ENCODE measurements at places on chromosomes 12 and 14. TPM values are rescaled to one million over a fixed set of nuclear protein-coding genes. Genes with fewer than 3 reads are reported as not detected.

DNA sequence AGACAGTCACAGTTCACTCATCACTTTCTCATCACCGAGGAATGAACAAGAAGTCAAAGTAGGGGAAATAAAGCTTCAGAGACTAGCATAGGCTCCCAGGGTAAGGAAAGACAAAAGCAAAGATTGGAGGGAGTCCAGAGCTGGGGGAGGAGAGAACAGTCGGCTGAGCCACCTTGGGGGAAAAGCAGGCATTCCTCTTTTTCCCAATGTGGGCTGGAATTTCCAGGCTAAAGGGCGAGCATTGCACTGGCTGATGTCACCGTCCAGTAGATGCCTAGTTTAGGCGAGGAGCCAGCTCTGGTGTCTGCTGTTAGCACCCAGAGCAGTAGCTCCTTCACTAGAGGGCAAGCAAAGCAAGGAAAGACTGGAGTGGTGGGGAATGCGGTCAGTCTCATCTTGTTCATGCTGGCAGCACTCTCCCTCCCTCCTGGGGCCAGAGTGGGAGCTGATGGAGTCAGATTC, 8.5 kb upstream of the KRT75 start:
- DNase-seq: peak; percentile 85

GRCh38 chr14:106459971-106460730, 933.8 kb downstream of the TMEM121 start:
- DNase-seq: no peak

GRCh38 chr12:80087486-80088213, 11.7 kb upstream of the OTOGL start:
- DNase-seq: no peak

DNA sequence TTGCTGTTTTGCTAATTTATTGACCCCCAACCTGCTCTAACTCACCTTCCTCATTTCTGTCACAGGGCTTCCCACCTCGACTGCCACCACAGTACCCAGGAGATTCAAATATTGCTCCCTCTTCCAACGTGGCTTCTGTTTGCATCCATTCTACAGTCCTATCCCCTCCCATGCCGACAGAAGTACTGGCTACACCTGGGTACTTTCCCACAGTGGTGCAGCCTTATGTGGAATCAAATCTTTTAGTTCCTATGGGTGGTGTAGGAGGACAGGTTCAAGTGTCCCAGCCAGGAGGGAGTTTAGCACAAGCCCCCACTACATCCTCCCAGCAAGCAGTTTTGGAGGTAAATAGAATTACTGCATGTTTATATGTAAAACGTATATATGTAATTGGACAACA, 68.8 kb downstream of the RAD52 start:
- DNase-seq: no peak

RNASE3 gene
- not detected for total RNA-seq

GRCh38 chr12:129619271-129619670, 284.6 kb downstream of the TMEM132D start:
- no peak for DNase-seq

DNA sequence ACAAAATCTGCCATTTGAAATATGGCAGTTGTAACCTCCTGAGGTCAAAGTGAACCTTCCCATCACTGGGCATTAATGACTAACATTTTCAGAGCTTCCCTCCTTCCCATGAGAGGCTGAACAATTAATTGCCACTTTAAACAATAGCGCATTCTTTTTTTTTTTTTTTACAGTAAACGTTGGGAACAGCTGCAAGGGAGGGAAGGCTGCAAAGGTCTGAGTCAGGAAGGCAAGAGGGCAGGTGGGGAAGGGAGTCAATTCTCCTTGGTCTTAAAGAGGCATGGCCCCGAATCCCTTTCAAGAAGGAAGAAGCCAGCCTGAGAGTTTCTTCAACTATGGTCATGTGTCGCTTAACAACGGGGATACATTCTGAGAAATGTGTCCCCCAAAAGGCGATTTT, 41.0 kb upstream of the PLEKHG3 start:
- DNase-seq: no peak

PPP1R1A gene
- total RNA-seq: not detected

DNA sequence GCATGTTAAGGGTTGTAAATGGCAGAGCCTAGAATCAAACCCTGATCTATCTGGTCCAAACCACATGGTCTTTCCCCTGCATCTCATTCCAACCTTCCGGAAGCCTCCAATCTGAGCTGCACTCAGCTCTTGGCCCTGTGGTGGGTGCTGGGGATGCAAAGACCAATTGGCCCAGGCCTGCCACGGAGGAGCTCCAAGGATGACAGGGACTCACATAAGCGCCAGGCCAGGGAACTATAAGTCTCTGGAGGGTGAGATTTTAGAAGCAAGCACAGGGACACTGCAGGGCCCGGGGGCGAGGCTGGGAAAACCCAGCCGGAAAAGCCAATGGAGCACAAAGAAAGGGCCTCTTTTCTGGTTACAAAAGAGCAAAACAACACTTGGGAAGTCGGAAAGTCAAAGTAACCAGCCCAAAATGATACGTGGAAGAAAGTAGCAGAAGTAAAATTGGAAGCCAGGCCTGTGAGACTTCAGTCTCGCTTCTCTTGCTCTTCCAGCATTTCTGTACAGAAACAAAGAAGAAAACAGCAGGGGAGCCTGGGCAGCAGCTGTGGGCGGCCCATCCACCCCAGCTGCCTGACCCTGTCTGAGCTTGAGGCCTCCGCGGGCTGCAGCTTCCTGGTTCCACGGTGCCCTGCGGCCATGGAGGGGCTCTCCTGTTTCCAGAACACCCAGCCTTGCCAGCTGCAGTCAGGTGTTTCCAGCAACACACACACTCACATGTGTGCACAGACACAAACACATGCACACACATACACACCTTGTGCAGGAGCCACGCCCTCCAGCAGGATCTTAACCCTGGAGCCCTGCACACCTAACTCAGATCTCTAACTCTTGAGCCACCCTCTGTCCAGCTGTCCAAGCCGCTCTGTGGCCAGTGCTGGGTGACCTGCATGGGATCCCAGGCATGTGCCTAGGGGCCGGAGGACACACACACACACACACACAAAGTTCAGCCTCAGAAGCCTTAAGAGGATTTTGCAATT, 178.2 kb downstream of the BCL11B start:
- DNase-seq: no peak

- DNase-seq: no peak
Measured at GRCh38 chr14:60735416-60735815, 855 bp downstream of the MNAT1 start.

- no peak for DNase-seq
Measured at GRCh38 chr12:25741917-25742316, 188.8 kb upstream of the LMNTD1 start.

TROAP gene
- total RNA-seq: 37.3 TPM
